ENCODE measurements at places on chromosomes 4 and X.

GRCh38 chr4:24497221-24497620, 87.1 kb downstream of the DHX15 start:
- DNase-seq, result no peak

- no peak for DNase-seq
Measured at GRCh38 chrX:136128743-136129142, 18.6 kb upstream of the FHL1 start.

- DNase-seq, result no peak
Measured at GRCh38 chr4:181161669-181162068, 1081.5 kb upstream of the TENM3 start.

GRCh38 chr4:2262944-2263250, 988 bp upstream of the MXD4 start:
- DNase-seq, result no peak

GRCh38 chr4:6403400-6403685, 69.1 kb downstream of the PPP2R2C start:
- DNase-seq, result no peak

DNA sequence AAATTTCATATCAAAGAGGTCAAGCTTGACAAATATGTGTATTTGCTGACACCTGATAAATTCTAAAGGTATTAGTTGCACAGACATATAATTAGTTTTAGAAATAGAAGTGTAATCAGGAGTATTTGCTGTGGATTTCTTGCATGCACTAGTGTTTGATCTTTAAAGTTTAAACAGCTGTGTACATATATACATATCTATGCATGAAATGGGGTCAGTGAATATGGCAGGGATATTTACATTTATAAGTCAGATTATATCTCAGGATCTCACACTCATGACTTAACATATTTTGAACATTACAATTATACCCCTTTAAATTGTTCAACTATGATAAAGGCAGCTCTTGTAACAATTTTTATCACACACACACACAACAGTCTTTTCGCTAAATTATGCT, 547.4 kb upstream of the ACTRT1 start:
- DNase-seq, result no peak

DNA sequence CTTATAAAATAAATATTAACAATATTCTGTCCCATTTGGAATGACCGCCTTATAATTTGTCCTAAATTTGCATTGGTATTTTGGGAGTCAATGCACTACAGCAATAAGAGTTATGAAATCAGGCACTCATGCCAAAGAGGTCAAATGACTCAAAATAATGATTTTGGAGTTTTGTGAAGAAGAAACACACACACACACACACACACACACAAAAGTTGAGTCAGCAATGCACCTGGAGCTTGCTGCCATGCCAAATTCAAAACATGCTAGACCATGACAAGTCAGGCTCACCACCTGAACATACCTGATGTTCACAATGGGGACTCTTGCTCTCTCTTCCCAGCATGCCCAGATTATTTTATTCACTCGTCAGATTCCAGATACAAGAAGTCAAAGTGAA, 56.7 kb downstream of the PROM1 start:
- no peak for DNase-seq

GRCh38 chr4:125677665-125678307, 363.0 kb downstream of the FAT4 start:
- DNase-seq, result no peak
